ENCODE measurements at places on chromosomes 3 and 15.

- DNase-seq: no peak
Observed at GRCh38 chr15:67098768-67099282, 33.4 kb downstream of the SMAD3 start.

DNA sequence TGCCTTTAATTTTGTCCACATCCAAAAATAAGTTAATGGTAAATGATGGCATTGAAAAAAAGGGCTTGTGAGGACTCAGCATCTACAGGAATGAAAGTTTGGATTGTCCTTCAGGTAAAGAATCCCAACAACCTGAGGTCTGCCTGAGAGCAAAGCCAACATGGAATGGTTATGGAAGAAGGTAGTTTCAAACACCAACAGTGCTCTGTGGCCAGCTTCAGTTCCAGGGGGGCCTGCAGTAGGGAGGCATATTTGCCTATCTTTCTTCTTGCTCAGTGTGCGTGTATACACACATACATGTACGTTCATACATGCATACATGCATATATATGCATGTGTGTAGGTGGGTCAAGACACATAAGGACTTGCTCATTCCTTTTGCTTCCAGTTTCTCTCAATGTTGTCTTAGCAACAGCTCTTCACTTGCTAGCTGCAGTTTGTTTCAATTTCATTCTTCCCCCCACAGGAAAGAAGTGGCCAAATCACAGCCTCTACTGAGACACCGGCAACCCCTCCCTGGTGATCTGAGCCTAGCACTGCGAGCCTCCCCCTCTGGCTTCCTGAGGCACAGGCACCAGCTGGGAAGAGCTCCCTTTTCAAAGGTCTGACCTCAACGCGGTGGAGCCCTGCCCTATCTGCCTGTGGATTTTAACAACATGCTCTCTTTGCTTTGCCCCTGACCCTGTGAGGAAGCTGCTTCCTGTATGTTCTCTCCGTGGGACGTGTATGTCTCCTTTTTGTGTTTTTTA, 146.2 kb downstream of the KLF13 start:
- no peak for DNase-seq

DNA sequence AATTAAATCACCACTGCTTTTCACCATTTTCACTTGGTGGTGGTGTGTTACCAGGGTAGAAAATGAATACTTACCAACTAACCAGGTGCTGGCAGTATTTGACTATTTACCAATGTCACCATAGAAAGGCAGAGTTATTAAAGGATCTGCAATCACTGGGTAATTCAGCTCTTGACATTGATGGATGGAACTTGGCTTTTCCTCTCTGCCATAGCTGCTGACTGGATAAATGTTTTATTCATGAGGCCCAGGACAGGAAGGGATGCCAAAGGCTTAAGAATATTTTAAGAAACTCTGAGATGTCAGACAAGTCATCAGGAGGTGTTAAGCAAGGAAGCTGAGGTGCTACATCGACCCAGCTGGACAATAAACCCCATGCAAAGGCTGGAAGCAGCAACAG, 495.5 kb upstream of the CFAP20DC start:
- DNase-seq: no peak

GRCh38 chr3:159765030-159765859, 223.4 kb upstream of the IL12A start:
- peak; percentile 72 for DNase-seq

DNA sequence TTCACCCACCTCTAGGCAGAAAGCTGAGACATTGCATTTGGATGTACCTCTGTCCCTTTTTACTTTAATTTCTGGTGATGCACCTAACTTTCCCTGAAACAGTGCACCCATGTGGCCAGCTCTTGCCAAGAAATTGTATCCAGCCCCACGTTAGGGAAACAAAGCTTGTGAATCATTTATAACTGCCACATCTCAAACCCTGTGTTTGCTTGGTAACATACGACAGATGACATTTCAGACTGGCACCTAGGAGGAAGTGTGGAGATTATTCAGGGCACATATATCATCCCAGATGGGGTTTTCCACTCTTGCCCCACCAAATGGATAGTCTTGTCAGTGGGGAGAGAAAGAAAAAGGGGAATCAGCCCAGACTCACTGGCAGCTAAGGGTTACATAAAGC, 2.1 kb downstream of the CYB561D2 start:
- no peak for DNase-seq

DNA sequence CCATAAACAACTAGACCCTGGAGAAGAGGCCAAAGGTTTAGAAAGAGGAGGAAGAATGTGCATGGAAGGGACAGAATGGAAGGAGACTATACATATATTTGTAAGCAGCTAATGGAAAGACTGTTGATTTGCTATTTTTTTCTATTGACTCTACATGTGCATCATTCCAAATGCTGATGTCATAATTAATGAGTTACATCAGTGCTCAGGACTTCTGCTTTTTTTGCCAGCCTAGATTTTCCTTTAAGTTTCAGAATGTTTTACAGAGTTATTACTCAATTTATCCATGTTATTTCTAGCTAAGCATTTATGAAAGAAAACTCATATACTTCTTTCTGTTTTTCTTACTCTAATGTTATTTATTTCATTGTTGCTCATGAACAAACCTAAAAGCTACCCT, 62.6 kb upstream of the VGLL3 start:
- DNase-seq: no peak

DNA sequence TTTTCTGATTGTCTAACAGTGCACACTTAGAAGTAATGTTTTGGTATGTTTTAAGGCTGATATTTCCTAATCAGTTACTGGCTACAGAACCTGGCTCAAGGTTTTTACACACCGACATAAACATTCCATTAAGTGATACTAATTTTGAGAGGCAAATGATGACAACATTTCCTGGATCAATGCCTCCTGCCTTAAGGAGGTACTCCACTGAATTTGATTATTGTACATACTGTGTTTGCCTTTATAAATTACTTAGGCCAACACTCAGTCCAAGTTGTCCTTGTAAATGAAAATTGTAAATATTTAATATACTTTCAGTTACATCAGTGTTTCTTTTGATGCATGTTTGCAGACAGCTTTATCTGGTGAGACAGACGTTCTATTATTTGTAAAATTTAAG, 24.2 kb upstream of the LXN start:
- DNase-seq: no peak

- peak; percentile 27 for DNase-seq
Observed at GRCh38 chr15:75452865-75453702, 1.6 kb upstream of the SIN3A start.

Data from DMS79 treated with DMSO at 0.1 percent for 48 hours (cell line).